ENCODE measurements at places on chromosomes 5 and 9. TPM values are rescaled to one million over a fixed set of nuclear protein-coding genes. Genes with fewer than 3 reads are reported as not detected.

DNA sequence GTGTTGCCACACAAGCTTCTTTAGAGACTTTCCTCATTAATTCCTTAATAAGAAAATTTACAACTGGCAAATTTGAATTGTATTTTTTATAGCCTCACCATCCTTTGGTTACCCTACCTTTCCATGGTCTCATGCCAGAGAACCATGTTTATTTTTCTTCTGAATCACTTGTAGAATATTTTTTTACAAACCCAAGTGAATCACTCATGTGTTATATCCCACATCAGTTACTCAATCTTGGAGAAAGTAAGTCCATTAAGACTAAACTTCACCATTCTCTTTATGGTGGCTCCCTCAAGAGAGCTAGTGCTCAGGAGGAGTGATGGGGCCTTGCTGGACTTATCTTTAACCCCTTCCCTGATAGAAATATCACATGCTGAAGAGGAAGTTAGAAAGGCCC, 128.9 kb downstream of the SUSD1 start:
- no peak for DNase-seq

- no peak for DNase-seq
These were observed 37.6 kb upstream of the SLC27A6 start for GRCh38 chr5:128927644-128928043.

CARTPT gene
- total RNA-seq, result not detected

- DNase-seq, result peak; percentile 82
These were observed 30.1 kb downstream of the QRFP start for GRCh38 chr9:130866474-130866965.

- DNase-seq, result no peak
These were observed 550.8 kb downstream of the BNC2 start for GRCh38 chr9:16319646-16320045.

DNA sequence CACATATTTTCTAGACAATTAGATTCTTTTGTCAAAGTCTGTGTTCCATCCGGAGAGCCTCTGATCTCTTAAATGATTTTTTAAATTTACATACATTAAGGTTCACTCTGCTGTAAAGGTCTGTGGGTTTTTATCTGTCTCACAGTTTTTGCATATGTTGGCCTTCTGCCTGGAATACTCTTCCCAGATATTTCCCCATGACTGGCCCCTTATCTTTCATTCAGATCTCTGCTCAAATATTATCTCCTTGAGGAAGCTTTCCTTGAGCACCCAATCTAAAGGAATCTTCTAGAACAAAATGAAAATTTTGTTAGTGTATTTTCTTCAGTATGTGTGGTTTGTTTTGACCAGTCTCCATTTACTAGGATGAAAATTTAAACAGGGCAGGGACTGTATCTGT, 26.3 kb downstream of the FAF2 start:
- no peak for DNase-seq

GRCh38 chr5:126659805-126660482, 59.2 kb downstream of the PHAX start:
- DNase-seq, result no peak

SPATA31A6 gene
- not detected for total RNA-seq

DNA sequence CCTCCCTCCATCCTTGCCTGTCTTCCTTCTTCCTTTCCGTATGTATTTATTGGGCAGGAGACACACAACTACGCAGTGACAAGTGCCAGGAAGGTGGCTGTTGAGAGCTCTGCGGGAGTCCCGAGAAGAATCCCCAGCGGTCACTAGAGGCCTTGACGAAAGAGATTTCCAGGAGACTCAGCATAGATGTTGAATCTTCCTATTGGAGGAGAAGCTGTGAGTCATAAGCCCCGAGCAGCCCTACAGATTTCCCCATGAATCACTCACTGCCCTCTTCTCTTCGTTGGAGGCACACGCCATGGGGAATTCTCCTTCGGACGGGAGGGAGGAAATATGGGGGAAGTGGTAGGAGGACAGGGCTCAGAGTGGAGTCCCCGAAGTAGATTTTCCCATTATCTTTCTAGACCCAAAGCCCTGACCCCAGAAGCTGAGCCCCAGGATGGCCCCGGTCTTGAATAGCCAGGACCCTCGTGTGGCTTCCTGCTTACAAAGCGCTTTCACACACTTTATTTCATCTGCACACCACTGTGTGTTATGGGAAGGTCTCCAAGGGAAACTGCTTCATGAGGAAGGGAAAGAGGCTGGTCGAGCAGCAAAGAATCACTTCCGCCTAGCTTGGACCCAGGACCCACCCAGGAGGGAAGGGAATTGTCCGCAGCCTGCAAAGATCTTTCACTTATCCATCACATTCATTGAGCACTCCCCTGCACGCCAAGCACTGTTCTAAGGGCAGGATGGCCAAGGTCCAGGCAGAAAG, 12.7 kb downstream of the DUSP1 start:
- no peak for DNase-seq

ADAM19 gene
- total RNA-seq, result 9.1 TPM

CCNI2 gene
- total RNA-seq, result 11.4 TPM

C5 gene
- 1.9 TPM for total RNA-seq

DELE1 gene
- total RNA-seq, result 99.1 TPM

- no peak for DNase-seq
These were observed 276.1 kb downstream of the ARRDC3 start for GRCh38 chr5:91106842-91107511.

DNA sequence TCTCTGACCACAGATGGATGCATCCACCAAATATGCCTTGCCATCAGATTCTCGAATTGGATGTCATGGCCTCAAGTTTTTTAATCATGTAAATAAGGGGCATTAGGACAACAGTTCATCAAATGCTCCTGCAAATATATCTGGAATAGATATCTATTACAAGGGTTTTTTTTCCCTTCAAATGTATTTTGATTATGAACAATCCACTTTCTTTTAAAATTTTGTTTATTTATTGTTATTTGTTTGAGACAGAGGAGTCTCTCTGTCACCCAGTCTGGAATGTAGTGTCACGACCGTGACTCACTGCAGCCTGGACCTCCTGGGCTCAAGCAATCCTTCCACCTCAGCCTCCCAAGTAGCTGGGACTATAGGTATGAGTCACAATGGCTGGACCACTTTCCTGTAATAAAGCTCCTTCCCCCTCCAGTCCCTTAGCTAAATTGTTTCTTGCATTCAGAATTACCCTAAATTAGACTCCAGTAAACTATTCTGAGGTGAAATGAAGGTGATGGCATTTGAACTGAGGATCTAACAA, 1412.1 kb downstream of the EFNA5 start:
- no peak for DNase-seq

GRCh38 chr9:71758277-71758676, 10.0 kb downstream of the CEMIP2 start:
- DNase-seq, result no peak
